Hepatic stellate cell (primary cell): ENCODE measurements at places on chromosomes 2 and 18.

- DNase-seq: no peak
Observed at GRCh38 chr2:239153806-239154591, 246.8 kb downstream of the HDAC4 start.

DNA sequence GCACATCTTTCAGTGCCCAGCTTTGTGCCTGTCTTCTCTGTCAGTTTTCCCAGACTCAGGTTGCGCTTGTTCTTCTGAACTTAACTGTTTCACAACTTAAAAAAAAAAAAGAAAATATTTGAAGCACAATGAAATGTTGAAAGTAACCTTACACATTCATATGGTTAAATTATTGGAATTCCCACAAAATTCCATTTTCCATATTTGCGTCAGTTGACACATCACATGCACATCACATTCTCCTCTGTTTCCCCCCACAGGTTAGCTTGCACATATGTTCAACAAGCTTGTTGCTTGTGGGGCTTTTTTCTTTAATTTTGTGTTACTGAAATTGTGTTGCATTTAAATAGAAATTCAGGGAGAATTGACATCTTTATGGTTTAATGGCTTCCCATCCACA lies 8.3 kb downstream of the MYO1B start:
- DNase-seq: no peak

DNA sequence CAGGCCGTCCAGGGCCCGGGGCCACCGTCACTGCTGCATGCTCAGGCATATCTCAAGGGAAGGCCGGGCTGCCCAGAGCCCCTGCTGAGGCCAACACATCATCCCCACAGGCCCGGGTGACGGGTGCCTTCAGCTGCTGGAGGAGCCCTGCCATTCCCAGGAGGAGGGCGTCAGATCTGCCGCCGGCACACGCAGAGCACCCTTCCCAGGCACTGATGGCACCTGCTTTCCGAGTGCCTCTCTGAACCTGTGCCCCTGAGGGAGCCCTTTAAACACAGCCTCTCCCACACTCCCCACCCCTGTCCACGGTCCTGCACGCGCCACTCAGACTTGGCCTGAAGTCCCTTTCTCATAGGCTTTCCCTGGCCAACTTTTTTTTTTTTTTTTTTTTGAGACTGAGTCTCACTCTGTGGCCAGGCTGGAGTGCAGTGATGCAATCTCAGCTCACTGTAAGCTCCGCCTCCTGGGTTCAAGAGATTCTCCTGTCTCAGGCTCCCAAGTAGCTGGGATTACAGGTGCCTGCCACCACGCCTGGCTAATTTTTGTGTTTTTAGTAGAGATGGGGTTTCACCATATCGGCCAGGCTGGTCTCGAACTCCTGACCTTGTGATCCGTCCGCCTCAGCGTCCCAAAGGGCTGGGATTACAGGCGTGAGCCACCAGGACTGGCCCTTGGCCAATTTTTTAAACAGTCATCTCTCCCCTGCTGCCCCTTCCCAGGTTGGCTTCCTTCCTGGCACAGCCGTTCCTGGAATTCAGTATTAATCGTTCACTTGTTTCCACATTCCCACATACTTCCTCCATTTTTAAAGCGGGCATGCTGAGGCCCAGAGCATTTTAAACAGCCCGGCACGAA lies 211.7 kb downstream of the NDUFA10 start:
- no peak for DNase-seq

DNA sequence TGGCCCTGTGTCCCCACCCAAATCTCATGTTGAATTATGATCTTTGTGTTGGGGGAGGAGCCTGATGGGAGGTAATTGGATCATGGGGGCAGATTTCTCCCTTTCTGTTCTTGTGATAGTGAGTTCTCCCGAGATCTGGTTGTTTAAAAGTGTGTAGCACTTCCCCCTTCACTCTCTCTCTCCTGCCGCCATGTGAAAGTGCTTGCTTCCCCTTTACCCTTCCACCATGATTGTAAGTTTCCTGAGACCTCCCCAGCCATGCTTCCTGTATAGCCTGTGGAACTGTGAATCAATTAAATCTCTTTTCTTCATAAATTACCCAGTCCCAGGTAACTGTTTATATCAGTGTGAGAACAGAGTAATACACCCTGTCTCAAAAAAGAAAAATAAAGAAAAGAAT lies 25.5 kb downstream of the LRRFIP1 start:
- DNase-seq: no peak

- DNase-seq: no peak
Observed at GRCh38 chr2:214006601-214007000, 404.3 kb upstream of the VWC2L start.

DNA sequence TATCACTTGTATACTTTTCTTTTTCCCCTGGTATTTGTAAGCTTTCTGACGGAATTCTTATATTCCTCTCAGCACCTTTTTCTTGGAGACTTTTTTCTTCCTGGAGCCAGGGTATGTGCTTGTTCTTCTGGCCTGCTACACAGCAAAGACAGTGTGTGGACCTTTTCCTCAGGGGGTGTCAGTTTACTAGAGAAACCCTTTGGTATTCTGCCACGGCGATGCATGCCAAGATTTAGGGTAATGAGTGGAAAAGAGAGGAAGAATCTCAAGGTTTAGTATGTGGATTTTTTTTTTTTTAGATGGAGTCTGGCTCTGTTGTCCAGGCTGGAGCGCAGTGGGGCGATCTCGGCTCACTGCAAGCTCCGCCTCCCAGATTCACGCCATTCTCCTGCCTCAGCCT lies 152.2 kb downstream of the PHLPP1 start:
- DNase-seq: no peak

DNA sequence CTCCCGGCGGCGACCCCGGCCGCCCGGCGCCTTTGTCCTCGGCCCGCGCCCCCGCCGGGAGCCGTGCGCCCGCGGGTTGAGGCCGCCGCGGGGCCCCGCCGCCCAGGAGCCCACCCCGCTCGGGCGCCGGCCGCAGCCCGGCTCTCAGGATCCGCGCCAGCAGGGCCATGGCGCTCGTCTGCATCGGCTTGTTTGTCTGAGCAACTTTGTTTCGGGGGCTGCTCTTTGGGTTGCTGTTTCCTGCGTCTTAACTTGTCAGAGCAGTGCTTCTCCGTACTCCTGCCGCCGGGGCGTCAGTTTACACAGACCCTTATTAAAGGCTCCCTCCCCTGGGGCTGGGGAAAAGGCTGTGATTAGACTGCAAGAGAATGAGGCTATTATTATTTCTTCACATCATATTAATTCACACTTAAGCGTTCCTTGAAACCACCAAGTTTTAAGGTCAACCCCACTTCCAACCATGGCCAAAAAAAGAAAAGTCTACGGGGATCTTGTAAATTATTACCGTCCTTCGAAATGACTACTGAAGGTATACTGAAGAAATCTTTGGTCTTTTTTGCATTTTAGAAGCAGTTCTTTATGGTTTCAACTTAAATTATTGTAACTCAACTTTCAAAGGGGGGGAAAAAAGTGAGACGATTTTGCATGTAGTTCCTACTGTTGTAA lies at the start of gene CYP27C1:
Gene CYP27C1, minus strand, starts transcription at position 198 of the 666 bp plus-strand sequence. Its CDS starts 29 bp downstream, at position 169.
- no peak for DNase-seq

DNA sequence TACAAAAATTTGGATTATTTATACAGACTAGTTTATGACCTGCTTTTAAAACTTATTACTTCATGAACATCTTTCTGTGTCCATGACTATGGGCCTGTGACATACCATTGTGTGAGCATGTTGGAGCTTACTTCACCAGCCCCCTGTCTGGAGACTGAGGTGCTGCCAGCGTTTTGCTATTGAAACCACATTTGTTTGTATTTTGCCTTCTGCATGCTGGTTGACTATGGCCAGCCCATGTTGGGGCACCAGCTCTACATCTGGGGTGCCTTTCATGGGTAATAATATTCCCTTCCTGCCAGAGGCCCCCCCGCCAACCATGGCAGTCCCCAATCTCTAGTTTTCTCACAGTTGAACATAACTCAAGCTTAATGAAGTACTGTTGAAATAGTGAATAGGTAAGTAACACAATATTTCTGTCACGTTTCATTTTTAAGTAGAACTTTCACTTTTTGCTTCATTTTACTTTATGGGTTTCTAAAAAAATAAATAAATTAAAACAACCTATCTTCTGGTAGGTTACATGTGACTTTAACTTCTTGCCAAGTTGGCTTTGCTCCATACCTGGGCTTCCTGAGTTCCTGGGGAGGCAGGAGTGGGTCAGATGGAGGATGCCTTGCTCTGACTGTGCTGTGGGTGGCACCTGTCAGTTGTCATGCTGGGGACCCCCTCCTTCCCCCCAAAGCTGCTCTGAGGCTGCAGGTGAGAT lies 63.9 kb downstream of the DGKD start:
- DNase-seq: no peak

DNA sequence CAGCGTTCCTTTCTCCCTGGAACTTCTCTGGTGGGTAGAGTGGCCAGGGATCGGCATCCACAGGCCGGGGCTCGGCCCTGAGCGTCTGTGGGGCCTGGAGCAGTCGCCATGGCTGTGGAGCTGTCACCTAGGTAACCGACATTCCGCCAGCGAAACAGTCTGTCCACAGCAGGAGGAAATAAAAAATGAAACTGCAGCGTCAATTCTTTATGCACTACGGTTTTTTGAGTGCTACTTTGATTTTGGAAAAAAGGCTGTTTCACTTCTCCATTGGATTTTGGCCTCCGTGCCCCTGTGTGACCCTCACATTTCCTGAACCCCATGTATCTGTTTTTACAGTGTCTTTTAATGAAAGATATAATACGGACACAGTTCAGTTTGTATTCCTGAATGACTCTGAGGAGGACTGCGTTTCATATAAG lies 163.4 kb downstream of the LDLRAD4 start:
- DNase-seq: peak; percentile 80

GRCh38 chr2:21270083-21270491 lies 146.3 kb downstream of the TDRD15 start:
- no peak for DNase-seq

DNA sequence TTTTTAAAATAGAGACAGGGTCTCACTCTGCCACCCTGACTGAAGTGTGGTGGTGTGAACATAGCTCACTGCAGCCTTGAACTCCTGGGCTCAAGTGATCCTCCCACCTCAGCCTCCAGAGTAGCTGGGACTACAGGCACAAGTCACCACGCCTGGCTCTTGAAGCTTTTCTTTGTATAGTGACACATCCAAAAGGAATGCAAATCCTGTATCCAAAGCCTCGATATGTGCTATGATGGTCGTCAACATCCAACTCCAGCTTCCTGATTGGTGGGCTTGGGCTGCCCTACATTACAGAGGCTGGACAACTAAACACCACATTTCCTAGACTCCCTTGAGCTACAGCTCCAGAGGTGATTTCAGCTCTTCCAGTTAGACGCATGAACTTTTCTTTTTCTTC lies 101.7 kb upstream of the PGAP1 start:
- peak; percentile 57 for DNase-seq

GRCh38 chr2:201551901-201552300 lies 91.4 kb downstream of the TMEM237 start:
- no peak for DNase-seq

GRCh38 chr2:67304300-67304890 lies 92.7 kb upstream of the ETAA1 start:
- DNase-seq: no peak

GRCh38 chr18:41600693-41601391 lies 354.2 kb upstream of the PIK3C3 start:
- no peak for DNase-seq

GRCh38 chr18:59885579-59886163 lies 14.1 kb upstream of the PMAIP1 start:
- DNase-seq: peak; percentile 57

GRCh38 chr2:147910990-147911473 lies 66.2 kb downstream of the ACVR2A start:
- peak; percentile 2 for DNase-seq

- DNase-seq: peak; percentile 47
Observed at GRCh38 chr2:70995426-70995729, 705 bp upstream of the TEX261 start.

- DNase-seq: no peak
Observed at GRCh38 chr2:136538489-136538888, 226.9 kb upstream of the THSD7B start.

GRCh38 chr2:151678849-151679248 lies 55.4 kb downstream of the NEB start:
- no peak for DNase-seq

- no peak for DNase-seq
Observed at GRCh38 chr18:54506516-54507261, 84.4 kb upstream of the DYNAP start.

- DNase-seq: peak; percentile 57
Observed at GRCh38 chr18:23784832-23785245, 95.6 kb downstream of the LAMA3 start.

- no peak for DNase-seq
Observed at GRCh38 chr2:205593891-205594290, 88.4 kb upstream of the NRP2 start.

DNA sequence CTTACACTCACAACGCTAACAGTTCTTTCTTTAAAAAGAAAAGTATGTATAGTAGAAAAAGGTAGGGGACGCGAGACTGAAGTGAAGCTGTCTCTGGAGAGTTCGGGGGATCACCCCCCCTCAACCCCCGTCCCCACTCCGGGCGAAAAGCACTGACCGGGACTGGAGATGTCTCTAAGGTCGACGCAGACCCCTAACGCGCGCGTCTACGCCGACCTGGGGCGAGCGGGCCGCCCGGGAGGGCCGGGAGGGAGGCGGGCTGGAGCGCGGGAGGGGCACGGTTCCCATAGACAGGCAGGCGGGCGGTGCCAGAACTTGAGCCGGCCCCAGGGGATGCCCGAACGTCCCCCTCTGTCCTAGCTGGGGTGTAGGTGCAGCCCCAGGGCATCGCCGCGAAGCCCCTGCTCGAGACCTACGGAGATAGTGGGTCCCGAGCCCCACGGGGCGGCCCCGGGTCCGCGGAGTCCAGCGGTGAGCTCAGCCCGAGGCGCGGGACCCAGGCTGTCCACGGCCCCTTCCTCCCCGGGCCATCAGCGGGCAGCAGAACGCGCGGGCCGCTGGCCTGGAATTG lies 82.2 kb downstream of the CHRNA1 start:
- peak; percentile 70 for DNase-seq

DNA sequence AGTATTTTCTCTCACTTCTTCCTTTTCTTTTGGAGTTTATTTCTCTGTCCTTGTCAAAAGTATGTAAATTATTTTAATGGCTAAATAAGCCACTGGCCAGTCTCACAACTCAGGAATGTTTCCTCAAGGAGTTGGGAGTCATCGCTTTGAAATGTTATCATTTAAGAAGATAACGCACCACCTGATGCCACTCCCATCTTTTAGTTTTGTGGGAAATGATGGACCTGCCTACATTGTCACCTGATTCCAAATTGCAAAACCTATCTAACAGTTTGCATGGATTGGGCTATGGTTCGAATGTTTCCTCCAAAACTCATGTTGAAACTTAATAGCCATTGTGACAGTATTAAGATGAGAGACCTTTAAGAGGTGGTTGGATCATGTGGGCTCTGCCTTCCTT lies 32.4 kb upstream of the PPM1B start:
- peak; percentile 50 for DNase-seq

DNA sequence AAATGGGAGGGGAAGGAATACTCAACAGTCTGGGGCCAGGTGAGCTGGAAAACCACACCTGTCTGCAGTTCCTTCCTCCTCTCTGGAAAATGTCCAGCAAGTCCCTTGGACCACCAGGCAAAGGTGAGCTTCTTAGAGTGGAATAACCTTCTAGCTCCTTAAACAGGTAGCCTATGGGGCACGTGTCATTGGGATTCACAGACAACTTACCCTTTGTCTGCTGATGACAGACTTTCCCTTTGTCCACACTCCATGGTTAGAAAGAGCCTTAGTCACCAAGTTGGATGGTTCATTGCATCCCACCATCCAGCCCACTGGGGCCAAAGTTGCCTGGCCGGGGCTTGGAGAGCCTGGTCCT lies 98.0 kb upstream of the ITGA6 start:
- DNase-seq: no peak
